ENCODE measurements at places on chromosomes 7 and 10. TPM values are rescaled to one million over a fixed set of nuclear protein-coding genes. Genes with fewer than 3 reads are reported as not detected.

C10orf62 gene
- polyA plus RNA-seq: not detected

NUDT13 gene
- 1.3 TPM for polyA plus RNA-seq

COX15 gene
- 18.9 TPM for polyA plus RNA-seq

ADRB1 gene
- not detected for polyA plus RNA-seq

IPMK gene
- polyA plus RNA-seq: 0.69 TPM

DNA sequence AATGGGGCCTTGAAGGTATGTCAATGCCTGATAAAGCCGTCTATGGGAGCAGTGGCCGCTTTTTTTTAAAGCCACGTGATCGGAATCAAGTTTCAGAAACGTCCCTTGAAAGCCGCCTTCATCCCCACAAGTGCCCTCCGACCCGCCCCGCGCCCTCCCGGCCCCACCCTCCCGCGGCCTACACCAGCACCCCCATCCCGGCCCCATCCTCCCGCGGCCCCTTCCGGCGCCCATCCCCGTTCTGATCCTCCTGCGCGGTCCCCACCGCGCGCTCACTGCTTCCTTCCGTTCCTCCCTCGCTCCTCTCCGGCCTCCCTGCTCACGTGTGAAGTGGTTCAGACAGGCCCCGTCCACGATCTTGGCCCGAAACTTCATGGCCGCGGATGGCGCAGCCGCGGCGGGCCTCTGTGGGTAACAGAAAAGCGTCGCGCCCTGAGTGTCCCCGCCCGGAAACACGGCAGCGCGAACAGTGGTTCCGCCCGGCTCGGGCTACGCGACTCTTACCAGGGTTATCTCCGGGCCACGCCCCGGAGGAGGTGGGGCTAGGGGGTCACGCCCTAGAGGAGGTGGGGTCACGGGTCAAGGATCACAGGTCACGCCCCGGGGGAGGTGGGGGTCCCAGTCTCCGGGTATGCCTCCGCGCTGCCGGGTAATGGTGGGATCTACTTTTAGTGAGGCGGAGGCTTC, at the start of gene HUS1:
TSS of gene HUS1 (minus strand) at position 471 of the 687 bp plus-strand sequence. CDS start at position 375, 96 bp downstream.
- peak; percentile 81 for DNase-seq

- no peak for DNase-seq
These were observed 38.3 kb upstream of the TUBB8 start for GRCh38 chr10:87177-88080.

- no peak for DNase-seq
These were observed at the start of gene BHLHA15 for GRCh38 chr7:98211221-98211675. Gene BHLHA15, plus strand, starts transcription at chr7:98211439. Its CDS starts 871 bp downstream, at chr7:98212310.
